A549 treated with Hydrocortisone at 1 μM for 4 hours (cell line): ENCODE measurements at places on chromosomes 5 and 9. TPM values are rescaled to one million over a fixed set of nuclear protein-coding genes. Genes with fewer than 3 reads are reported as not detected.

Gene OCLN
- total RNA-seq = 7.2 to 14.8 TPM (median 8.7 TPM) in 5 replicates

Gene SOWAHA
- total RNA-seq = 0.08 to 0.14 TPM (median 0.13 TPM) in 5 replicates

Gene CRAT
- 25.6 to 30.5 TPM (median 29.4 TPM) in 5 replicates for total RNA-seq

Gene ZDHHC11
- total RNA-seq = 14.1 to 16.5 TPM (median 16.0 TPM) in 5 replicates

Gene RNF183
- not detected in 5 replicates for total RNA-seq

Gene PLGRKT
- 22.1 to 26.4 TPM (median 25.5 TPM) in 5 replicates for total RNA-seq
